ENCODE measurements at places on chromosomes 3 and 15.

GRCh38 chr15:33670567-33670966 is 297.7 kb upstream of the CHRM5 start:
- DNase-seq = no peak

- no peak for DNase-seq
Measured at GRCh38 chr3:59372346-59372745, 322.5 kb upstream of the CFAP20DC start.

GRCh38 chr3:70984776-70985482 is 598.6 kb downstream of the FOXP1 start:
- DNase-seq = no peak

- no peak for DNase-seq
Measured at GRCh38 chr15:62624547-62625378, 417.8 kb upstream of the TPM1 start.

GRCh38 chr3:45145223-45145622 is 955 bp downstream of the CDCP1 start:
- DNase-seq = no peak

DNA sequence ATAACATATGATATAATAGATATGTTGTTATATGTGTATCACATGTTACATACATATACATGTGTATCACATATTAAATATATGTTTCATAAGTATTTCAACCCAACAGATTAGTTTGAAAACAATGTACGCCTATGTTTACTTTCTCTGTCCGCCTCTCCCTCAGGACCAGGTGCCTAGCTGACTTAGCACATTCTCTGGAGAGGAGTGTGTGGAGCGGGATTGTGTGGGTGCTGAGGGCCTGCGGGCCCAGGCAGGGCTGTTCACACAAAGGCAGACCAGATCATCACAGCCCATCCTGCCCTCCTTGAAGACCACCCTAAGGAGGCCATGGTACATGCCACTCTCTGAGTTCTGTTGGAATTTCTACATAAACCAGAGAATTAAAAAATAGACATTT is 81.0 kb downstream of the PLXNA1 start:
- no peak for DNase-seq

DNA sequence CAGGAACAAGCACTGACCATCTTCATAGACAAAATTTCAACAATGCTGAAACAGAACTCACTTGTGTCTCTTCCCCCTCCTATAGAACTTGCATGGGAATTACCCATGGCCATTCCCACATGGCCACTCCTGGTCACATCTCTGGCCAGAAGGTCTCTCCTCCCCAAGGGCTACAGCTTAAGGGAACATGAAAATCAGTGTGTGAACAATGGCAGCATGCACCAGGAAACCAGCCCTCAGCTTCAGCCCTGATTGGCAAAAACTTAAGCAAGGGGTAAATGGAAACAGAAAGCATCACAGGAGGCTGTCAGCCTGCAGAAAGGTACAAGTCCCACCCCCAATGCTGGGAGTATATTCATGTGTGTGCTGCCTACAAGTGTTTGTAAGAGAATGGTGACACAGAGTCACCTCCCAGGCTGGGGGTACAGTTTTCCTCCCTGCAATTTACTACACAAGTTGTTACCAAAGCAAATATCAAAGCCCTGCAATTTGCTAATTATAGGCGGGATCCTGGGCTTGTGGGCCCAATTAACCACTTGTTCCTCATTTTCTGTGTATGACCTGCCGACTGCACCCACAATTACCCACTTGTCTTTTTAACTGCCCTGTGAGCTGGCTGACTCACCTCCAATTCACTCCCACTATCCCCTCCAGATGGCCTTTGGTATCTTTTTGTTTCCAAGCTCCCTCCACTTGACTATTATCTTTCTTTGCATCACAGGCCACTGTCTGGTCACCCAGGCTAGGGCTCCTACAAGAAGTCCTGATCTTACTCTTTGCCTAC is 84.4 kb upstream of the HES1 start:
- DNase-seq = no peak
